Thyroid gland (tissue), 4 donors: ENCODE measurements at places on chromosomes 6 and 20. TPM values are rescaled to one million over a fixed set of nuclear protein-coding genes. Genes with fewer than 3 reads are reported as not detected.

Gene PLCB4
- 77.9 TPM for total RNA-seq

Gene FRK
- total RNA-seq, result 2.3 TPM

Gene CLDN20
- not detected for total RNA-seq

Gene SIRPB1
- 3.2 TPM for total RNA-seq

Gene DEFB132
- total RNA-seq, result not detected

Gene MICA
- 23.2 TPM for total RNA-seq

Gene ERVFRD-1
- total RNA-seq, result not detected

Gene ALDH8A1
- total RNA-seq, result 0.33 TPM

Gene SLC24A3
- 7.5 TPM for total RNA-seq

Gene C20orf141
- total RNA-seq, result not detected

Gene VPS16
- 42.0 TPM for total RNA-seq

Gene PLAGL1
- 7.8 TPM for total RNA-seq

Gene DNMT3B
- total RNA-seq, result 2.2 TPM

Gene FAM50B
- 18.5 TPM for total RNA-seq

Gene JAG1
- total RNA-seq, result 46.0 TPM

Gene KAT14
- total RNA-seq, result 17.9 TPM

Gene TRAPPC3L
- total RNA-seq, result not detected

Gene C20orf204
- 0.54 TPM for total RNA-seq

Gene PDSS2
- 18.6 TPM for total RNA-seq

Gene SMOC2
- total RNA-seq, result 25.7 TPM

Gene ABHD16B
- not detected for total RNA-seq

Gene MROH8
- 4.5 TPM for total RNA-seq

Gene ASIP
- total RNA-seq, result not detected

Gene SYCP2L
- total RNA-seq, result 0.78 TPM

Gene GSTA3
- not detected for total RNA-seq

Gene MKKS
- total RNA-seq, result 27.2 TPM

Gene TTK
- total RNA-seq, result 1.9 TPM

Gene SYNCRIP
- total RNA-seq, result 121 TPM

Gene FGD2
- total RNA-seq, result 24.6 TPM

Gene SOX18
- total RNA-seq, result 7.5 TPM

Gene RBM24
- total RNA-seq, result 0.78 TPM

Gene PRICKLE4
- 4.0 TPM for total RNA-seq

Gene BHLHE23
- not detected for total RNA-seq

Gene C6orf141
- total RNA-seq, result 7.4 TPM

Gene BPIFB6
- not detected for total RNA-seq
